ENCODE measurements at places on chromosomes 11 and 22. TPM values are rescaled to one million over a fixed set of nuclear protein-coding genes. Genes with fewer than 3 reads are reported as not detected.

Gene PRR5L
- 122 TPM for total RNA-seq

Gene HTR3A
- total RNA-seq: not detected

Gene POU2AF2
- not detected for total RNA-seq

DNA sequence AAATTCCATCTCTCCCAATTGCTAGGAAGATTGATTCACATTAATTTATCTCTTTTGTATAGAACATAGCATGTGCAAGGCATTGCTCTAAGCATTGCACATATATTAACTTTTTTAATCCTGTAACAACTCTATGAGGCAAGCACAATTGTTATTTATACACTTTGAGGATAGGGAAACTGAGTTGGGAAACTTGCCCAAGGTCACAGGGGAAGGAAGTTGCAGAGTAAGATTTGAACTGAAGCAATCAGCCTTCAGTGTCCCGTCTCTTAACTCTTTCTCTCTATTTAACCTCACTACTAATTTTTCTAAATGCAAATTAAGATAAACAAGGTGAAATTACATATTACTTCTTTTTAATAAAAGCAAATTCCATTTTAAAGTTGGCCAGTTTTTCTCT, 22.2 kb downstream of the OR56B4 start:
- H3K36me3 ChIP-seq: no peaks in the 10 kb centered on the region
- H3K4me3 ChIP-seq: no peak overlapping the region
- H3K4me1 ChIP-seq: no peaks in the 10 kb centered on the region
- H3K27me3 ChIP-seq: no peaks in the 10 kb centered on the region
